ENCODE measurements at places on chromosomes 5 and 9.
A peak's percentile ranks its signal among the peaks of the same experiment; 100 is the strongest.

DNA sequence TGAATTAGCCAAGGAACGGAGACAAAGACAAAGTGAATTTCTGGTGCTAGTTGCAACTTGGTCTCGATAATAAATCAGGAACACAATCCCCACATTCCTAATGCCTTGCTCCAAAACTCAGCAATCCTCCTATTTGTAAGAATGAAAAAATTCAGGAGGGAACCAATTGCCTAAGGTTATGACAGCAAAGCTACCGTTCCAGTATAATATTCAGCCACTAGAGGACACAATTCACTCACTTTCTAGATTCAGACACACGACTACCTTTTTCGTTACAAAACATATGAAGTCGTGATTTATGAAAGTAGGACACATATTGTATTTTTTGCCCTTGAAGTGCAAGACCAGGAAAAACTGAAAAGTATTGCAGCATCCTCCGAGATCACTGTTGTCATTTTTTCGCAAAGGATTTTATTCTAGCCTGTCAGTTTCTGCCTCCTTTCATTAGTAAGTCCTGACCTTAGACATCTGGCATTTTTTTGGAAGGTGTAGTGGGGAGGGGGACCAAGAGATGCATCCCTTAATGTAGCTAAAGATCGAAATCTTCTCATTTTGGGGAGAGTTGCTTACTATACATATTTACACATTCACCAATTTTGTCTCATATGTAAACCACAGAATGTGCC, 133.1 kb downstream of the DOCK8 start:
- DNase-seq: no peak

GRCh38 chr5:40391642-40392041, 288.1 kb upstream of the PTGER4 start:
- DNase-seq: no peak

DNA sequence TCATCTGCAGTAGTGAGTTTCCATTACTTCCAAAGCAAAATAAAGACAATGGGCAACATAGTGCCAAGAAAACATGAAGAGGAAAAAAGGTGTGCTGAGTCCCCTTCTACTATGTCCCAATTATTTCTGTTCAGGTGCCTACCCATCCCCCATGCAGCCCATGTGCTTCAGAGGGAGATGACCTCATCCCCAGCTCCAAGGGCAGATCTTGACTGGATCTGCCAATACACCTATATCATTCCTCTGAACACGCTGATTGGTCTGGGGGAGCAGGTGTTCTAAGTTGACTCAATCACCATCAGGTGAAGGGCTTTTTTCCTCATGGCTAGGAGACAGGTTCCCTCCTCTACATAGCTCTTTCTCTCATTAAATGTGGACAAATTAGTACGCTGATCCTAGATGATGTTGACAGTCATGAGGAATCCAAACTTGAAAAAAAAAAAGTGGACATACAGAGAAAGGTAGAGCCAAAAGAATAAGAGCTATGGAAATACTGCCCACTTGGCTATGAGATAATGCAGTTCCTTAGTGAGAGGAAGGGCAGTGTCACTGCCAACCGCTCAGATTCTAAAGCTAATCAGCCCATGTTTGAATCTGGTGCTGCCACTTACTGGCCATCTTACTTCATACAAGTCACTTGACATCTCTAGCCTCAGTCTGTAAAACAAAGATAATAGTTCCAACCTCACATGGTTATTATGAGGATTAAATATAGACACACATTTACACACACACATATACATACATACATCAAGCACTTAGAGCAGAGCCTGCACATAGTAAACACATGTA, 23.1 kb downstream of the PRELID2 start:
- DNase-seq: no peak

- DNase-seq: no peak
These were observed 48.6 kb downstream of the NR2F1-AS1 start for GRCh38 chr5:93532370-93532769.

DNA sequence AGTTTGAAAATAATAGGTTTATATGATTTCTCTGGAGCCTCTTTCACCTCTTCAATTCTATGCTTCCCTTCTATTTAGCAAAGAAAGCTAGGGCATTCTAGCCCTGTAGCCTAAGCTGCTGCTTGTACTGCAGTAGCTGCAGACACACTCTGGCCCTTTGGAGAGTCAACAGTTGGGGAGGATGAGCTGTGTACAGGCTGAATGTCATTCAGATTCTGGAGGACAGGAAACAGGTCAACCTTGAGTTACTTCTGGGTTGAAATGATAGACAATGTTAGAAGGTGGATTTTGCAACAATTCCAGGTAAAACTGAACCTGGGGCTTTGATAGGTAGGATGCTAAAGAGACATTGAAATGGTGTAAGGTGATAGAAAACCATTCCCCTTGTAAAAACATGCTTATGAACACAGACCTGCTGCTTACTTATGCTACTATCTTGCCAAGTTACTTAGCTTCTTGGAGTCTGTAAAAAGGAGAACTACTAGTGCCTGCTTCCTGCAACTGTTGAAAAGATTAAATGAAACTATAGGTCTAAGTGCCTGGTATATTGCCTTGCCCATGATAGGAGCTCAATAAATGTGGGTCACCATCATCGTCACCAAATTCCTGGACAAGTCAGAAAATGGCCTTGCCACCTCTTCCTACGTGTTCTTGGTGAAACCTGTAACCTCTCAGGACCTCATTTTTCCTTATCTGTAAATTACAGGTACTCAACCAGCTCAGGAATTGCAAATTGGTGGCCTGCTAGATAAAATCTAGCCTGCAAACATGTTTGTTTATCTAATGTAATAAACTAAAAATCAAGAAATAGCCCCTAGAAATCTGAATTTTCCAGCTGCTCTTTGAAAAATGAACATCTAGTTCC, 83.7 kb downstream of the GALNT10 start:
- DNase-seq: no peak

DNA sequence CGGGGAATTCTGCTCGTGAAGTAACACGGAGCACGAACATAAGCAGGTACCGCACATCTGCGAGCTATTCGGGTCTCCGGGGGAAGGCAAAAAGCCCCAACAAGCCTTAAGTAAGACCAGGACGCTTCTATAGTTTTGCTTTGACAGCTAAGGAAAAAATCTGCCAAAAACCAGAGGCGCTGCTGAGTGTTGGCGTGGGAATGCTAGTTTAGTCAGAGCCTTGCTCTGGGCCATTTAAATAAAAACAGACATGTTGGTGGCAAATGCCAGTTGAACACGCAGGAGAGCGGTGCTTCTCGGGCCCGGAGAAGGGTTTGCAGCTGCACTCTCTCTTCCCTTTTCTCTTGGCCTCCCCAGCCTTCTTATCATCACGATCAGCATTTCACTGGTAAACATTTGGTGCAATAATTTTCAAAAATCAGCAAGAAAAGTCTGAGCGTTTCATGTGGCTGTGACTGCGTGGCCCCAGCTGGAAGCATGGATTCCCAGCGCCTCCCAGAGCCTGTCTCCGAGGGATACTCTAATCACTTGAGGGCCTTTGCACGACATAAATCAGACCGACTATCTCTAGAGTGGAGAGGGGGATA, 6.4 kb upstream of the NOTCH1 start:
- DNase-seq: no peak

DNA sequence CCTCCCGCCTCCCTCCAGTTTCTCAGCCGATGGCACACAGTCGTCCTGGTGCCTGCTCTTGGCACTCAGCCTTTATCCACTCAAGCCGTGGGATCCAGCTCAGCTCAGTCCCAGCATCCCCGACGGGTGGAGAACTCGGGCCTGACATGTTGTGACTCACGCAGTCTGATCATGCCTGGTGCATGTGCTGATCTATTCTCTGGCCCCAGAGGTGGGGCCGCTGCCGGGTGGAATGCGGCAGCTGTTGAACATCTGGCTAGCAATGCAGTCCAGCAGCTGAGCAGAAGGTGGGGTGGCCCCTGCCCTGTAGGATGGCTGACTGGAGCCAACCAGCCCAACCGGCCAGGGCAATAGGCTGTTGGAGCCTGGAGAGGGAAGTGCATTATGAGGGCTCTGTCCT, 1.7 kb upstream of the AIF1L start:
- DNase-seq: no peak

DNA sequence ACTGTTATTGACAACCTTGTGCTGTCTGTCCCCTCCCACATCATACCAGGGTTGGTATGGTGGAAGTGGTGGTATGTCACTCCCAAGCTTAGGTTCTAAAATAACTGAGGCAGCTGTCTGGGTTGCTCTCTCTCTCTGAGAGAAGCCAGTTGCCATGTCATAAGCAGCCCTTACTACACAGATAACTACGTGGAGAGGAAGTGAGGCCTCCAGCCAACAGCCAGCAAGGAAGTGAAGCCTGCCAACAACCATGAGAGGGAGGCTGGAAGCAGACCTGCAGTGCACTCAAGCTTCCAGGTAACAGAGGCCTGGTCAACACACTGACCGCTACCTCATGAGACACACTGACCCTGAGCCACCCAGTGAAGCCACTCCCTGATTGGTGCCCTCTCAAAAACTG, 18.6 kb downstream of the CTNNAL1 start:
- DNase-seq: no peak

DNA sequence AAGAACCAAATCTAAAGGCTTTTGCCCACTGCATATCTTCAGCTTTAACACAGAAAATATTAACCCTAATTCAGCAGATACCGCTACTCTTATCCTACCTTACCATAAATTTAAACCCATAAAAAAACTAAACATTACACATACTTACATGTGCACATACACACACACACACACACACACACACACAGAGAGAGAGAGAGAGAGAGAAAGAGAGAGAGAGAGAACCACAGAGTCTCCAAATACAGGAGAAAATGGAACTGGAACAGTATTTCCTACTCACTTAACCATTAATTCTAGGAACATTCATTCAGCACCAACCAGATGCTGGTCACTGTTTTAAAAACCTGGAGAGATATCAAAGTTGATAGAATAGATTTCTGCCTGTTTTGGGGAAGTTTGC, 53.7 kb downstream of the EFNA5 start:
- DNase-seq: no peak

GRCh38 chr5:175658299-175659145, 651 bp downstream of the HRH2 start:
- DNase-seq: peak; percentile 31

GRCh38 chr5:1471240-1471853, 26.1 kb upstream of the SLC6A3 start:
- DNase-seq: no peak

GRCh38 chr9:70639853-70640814, 225.7 kb upstream of the KLF9 start:
- peak; percentile 35 for DNase-seq

DNA sequence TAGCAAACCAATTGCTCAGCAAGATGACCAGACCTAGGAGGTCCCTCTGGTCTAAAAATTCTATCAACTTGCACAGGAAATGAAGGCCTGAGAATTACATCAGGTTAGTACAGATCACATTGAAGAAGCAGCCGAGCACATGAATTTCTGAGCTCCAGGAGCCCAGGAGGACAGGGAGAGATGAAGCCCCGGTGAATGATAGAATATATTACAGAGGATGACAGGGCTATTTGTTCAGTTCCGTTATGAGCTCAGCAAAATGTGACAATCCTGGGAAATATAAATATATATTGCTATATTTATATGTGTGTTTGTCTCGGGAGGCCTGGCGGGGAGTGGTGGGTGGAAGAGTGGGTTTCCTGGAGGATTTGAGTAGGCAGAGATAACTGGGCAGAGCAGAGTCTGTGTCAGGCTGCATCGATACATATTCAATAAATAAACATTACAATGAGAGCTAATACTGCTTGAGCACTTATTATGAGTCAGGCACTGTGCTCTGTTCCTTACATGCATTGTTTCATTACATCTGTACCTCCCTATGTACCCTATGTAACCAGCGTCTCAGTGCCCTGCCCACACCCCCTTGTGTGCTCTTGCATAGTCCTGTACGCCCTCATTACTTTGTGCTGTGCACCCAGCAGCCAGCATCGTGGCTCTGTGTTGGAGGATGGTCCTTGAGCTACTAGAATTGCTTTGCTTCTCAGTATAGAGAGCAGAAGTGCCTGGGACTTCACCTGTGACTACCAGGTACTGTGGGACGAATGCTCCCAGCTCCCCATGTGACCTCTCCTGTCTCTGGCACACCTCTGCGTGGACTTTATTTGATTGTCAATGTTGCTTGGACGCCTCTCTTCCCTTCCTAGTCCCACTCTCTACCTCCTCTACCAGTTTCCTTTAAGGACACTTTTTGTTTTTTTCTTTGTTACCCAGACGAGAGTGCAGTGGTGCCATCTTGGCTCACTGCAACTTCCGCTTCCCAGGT, 58.1 kb upstream of the KLF9 start:
- DNase-seq: no peak

All from CD4-positive, alpha-beta T cell treated with Interleukin-10 for 1 hour (primary cell).